ENCODE measurements at places on chromosomes 1 and 21.

DNA sequence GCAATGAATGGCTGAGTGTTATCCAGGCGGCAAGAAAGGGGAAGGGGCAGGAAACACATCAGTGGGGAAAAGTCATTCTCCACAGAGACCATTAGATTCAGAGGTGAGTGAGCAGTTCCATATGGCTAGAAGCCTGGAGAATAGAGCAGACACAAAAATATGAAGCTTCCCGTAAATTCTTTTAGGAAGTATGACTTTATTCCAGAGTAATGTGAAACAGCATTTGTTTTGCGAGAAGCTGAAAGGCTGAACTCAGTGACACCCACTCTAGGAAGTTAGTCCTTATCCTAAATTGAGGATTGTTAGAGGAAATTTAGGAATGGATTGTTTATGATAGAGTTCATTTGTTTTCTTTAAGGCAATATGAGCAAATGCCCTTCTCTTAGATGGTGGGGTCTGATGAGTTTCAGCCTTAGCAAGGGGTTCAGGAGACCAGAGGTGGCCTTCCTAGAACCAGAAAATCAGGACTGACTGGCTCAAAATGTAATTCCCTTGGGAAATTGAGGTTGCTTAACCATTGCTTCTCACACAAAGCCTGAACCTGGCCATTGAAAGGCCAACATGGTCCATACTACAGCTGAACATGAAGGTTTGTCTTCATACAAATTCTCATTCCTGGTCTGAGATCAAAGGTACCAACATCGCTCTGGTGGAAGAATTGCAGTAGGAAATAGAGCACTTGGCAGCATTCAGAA is 167.5 kb downstream of the TPR start:
- no peak for DNase-seq

DNA sequence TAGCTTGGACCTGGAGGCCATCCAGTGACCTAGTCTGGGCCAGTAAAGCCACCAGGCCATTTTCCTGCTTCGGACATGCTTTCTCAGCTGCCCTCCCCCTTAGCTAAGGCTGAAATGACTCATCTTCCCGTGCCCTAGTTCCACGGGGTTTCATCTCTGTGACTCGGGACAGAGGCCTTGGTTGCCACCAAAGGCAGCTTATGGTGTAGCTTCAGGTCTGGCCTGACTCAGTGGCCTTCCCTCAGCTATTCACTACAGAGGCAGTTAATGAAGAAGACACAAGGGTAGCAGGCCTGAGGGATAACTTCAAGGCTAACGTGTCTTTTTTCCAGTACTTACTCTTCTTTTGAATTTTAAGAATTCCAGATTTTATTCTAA is 82.4 kb downstream of the PBX1 start:
- DNase-seq: no peak

DNA sequence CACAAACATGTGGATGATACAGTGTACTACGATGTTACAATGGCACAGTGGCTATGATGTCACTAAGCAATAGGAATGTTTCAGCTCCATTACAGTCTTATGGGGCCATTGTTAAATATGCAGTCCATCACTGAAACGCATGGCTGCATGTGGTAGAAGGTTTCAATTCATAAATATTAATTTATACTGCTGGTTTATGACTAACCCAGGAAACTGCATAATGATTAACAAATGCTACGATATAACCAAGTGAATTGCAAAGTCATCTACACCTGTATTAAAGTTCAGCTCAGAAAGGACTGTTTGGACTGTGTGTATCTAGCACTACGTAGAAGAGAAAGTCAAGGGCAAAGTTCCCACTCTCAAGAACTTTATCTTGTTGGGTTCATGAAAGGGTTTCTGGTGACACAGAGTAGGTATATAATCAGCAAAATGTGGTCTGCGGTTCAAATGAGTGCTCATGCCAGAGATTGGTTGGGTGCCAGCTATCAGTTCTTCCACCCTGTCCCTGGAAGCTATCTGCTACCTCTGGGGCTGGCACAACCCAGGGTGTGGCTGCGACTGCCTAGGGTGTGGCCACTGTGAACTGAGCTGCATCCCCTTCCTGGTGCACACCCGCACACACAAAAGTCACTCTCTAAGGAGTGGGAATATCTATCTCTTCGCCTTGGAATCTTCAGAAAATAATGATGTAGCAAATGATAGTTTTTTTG is 14.8 kb downstream of the MGST3 start:
- DNase-seq: no peak

DNA sequence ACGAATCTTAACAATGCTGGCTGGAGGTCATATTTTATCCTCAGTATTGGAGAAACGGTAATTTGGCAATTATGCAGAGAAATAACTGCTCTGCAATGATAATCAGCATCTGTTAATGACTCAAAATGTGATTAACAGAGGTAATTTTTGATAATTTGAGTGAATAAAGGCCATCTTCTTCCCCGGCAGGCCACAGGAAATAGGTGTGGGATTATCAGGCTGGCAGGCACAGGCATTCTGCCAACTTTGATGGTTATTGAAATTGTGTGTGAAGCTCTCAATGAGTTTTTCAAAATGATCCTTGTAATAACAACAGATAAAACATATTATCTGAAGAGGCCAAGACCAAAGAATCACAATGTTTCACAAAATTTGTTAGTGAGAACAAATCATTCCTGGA is 309.0 kb downstream of the PTGER3 start:
- no peak for DNase-seq

DNA sequence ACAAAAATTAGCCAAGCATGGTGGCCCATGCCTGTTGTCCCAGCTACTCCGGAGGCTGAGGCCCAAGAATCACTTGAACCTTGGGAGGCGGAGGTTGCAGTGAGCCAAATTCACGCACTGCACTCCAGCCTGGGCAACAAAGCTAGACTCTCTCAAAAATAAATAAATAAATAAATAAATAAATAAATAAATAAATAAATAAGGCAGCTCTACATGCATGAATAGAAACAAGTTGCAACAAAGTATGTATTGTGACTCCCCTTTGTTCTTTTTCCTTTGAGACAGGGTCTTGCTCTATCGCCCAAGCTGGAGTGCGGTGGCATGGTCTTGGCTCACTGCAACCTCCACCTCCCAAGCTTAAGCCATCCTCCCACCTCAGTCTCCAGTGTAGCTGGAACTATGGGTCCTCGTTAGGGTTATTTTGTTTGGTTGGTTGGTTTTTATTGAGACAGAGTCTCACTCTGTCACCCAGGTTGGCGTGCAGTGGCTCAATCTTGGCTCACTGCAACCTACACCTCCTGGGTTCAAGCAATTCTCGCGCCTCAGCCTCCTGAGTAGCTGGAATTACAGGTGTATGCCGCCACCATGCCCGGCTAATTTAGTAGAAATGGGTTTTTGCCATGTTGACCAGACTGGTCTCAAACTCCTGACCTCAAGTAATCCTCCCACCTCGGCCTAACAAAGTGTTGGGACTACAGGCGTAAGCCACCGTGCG is 8.0 kb downstream of the USP48 start:
- DNase-seq: no peak

DNA sequence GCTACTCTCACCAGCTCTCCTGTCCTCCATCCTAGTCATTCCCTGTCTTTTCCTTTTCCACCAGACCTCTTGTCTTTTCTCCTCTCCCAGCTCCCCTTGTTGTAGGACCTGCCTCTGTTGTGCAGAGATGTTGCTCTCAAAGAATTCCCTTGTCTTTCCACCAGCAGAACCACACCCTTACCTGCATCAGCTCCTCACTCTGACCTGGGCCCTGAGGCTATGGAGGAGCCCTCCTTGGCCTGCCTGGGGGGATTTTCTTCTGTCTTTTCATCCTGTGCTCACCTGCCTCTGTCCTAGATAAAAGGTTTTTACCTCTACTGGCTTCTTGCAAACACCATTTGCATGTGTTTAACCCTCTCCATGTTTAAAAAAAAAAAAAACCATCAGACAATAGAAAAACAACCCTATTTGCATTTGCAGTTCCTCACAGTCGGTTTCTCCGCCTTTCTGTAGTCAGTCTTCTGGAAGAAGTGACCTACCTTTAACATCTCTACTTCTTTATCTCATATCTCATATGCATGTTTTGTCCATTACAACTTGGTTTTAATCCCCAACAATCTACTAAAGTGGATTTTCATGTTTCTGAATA is 12.1 kb downstream of the FCRL5 start:
- no peak for DNase-seq

- no peak for DNase-seq
Measured at GRCh38 chr1:25137106-25137505, 95.2 kb downstream of the SYF2 start.

DNA sequence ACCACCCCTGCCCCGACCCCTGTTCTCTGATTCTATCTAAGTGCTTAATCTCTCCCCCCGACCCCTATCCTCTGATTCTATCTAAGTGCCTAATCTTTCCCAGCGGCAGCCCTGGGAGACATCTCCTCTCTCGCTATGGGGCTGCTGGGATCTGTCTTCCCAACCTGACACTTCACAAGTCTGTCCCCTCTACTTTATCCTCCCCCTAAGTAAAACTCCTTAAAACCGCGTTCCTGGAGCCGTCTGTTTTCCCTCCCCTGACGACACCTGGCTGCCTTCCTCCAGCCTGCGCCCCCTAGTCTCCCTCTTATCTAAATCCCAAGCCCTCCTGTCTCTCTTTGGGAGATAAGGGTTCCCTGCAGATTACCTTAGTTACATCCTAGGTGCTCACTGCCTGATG is 30.5 kb downstream of the EPHB2 start:
- no peak for DNase-seq

DNA sequence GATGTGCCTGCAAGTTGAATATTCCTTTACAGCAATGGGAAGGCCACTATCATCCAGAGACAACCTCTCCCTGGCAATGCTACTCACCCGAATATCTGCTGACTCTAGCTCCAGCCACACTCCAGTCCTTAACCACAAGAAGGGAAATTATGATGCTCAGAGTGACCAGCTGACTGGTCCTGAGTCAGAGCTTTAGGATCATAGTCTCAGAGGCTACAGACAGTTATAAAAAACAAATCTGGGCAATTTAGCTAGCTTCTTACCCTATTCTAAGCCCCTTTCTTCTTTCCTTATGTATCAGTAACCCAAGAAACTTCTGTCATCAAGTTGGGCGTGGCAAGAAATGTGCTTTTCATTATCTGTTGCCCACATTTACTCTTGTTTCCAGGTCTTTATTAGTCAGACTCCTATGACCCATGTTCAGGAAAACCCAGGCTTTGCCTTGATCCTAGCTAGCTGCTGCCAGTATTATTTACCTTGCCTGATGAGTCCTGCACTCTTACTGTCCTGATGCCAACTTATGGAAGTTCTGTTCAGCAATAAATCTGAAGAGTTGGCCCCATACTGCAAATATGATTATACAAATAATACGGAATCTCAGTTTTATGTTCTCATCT is 207.0 kb downstream of the TTLL7 start:
- peak; percentile 91 for DNase-seq

DNA sequence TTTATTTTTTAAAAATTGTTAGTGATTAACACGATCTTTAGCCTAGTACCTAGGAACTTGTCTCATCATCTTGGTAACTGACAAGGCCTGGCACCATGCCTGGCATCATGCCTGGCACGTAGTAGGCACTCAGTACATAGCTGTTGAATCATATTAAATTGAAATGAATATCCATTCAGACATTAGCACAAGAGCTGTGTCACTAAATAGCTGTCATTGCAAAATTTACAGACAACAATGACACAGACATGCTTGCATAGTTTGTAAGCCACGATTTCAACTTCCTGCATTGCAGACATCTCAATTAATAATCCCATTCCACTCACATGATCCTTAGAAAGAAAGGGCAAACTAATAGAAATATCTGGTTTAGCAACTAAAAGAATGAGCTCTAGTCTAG is 15.4 kb upstream of the PHACTR4 start:
- DNase-seq: peak; percentile 20

DNA sequence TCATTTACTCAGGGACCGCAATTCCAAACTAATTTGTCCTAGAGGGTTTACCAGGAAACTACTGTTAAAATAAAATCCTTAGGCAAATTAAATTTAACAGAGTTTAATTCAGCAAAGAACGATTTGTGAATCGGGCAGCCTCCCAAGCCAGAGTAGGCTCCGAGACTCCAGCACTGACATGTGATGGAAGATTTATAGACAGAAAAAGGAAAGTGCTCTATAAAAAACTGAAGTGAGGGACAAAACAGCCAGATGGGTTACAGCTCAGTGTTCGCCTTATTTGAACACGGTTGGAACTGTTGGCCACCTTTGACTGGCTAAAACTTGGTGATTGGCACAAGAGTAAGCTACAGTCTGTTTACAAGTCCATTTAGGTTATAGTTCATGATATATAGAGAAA is 35.2 kb upstream of the RCSD1 start:
- no peak for DNase-seq

DNA sequence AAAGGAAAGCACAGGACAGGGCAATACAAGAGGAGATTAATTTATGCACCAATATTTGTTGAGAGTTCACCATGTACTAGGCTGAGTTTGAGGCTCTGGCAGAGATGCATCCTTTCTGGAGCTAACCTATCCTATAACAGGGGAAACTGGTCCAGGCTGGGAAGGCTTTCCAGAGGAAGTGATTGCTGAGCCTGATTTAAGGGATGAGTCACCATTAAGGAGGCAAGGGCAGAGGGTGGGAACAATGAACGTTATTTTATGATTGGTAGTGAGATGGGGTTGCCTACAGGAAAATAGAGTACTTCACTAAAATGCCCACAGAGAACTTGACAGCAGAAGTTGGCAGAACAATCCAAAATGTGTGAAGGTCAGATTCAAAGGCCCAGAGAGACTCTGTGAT is 141.4 kb downstream of the PLPP3 start:
- no peak for DNase-seq

DNA sequence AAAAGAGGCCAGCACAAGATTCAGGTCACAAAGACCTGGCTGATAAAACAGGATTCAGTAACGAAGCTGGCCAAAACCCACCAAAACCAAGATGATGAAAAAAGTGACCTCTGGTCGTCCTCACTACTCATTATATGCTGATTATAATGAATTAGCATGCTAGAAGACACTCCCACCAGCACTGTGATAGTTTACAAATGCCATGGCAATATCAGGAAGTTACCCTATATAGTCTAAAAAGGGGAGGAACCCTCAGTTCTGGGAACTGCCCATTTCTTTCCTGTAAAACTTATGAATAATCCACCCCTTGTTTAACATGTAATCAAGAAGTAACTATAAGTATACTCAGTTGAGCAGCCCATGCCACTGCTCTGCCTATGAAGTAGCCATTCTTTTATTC is 26.0 kb upstream of the FMO2 start:
- no peak for DNase-seq

- no peak for DNase-seq
Measured at GRCh38 chr1:10733474-10734366, 62.7 kb downstream of the CASZ1 start.

- DNase-seq: no peak
Measured at GRCh38 chr21:16004086-16004485, 274.3 kb downstream of the USP25 start.

- DNase-seq: no peak
Measured at GRCh38 chr1:226650236-226650841, 88.7 kb downstream of the ITPKB start.

- DNase-seq: no peak
Measured at GRCh38 chr1:180376253-180376652, 126.1 kb downstream of the ACBD6 start.

- no peak for DNase-seq
Measured at GRCh38 chr1:24317956-24318614, 1.1 kb upstream of the GRHL3 start.

GRCh38 chr1:53392460-53392859 is 64.6 kb upstream of the LRP8 start:
- no peak for DNase-seq
